ENCODE measurements at places on chromosomes 11 and 22.

- no peak for DNase-seq
Observed at GRCh38 chr22:28105413-28105812, 186.4 kb upstream of the PITPNB start.

GRCh38 chr11:45176996-45177395 is 30.6 kb downstream of the PRDM11 start:
- DNase-seq = no peak

GRCh38 chr11:59151761-59152160 is 9.1 kb downstream of the FAM111A start:
- DNase-seq = no peak

- no peak for DNase-seq
Observed at GRCh38 chr11:2933375-2934020, 4.3 kb upstream of the PHLDA2 start.

DNA sequence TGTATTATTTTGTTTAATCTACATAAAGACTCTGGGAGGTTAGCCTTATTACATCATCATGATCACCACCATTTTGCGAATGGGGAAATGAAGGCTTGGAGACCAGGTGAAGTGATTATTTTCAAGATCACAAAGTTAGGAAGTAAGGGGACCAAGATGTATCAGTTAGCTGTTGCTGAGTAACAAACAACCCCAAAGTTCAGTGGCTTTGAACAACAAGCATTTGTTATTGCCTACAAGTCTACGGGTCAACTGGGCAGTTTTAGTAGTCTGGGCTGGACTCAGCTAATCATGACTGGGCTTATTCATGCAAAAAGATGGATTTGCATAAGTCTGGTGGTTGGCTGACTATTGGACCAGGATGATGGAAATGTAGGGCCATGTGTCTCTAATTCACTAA is 389.2 kb downstream of the MIAT start:
- DNase-seq = no peak
